CD4-positive, alpha-beta T cell (primary cell): ENCODE measurements at places on chromosomes 6 and 20. TPM values are rescaled to one million over a fixed set of nuclear protein-coding genes. Genes with fewer than 3 reads are reported as not detected.

GRCh38 chr20:55881204-55881603 lies 124.1 kb downstream of the CBLN4 start:
- no peak for DNase-seq
- H3K27me3 ChIP-seq, result no peaks in the 10 kb centered on the region
- H3K36me3 ChIP-seq, result no peaks in the 10 kb centered on the region
- H3K4me3 ChIP-seq, result no peak overlapping the region

DNA sequence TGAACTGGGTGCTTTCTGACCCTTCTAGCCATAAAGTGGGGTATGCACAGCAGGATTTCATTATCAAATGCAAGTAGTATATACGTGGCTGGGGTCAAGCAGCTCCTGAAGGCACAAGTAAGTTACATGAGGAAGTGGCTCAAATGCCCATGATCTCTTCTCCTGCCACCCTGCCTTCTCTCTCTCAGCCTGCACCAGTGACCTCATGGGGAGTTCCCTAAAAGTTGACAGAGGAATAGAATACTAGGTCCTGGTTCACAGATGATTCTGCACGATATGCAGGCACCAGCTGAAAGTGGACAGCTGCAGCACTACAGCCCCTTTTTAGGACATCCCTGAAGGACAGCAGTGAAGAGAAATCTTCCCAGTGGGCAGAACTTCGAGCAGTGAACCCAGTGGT lies 282.0 kb downstream of the BCKDHB start:
- DNase-seq, result no peak
- H3K27me3 ChIP-seq, result no peaks in the 10 kb centered on the region
- H3K4me3 ChIP-seq, result no peak overlapping the region
- H3K4me1 ChIP-seq, result no peaks in the 10 kb centered on the region
- H3K27ac ChIP-seq, result no peak overlapping the region
- no peaks in the 10 kb centered on the region for H3K36me3 ChIP-seq

- H3K4me3 ChIP-seq, result peak overlapping the region; percentile 15
- no peak for DNase-seq
- H3K27me3 ChIP-seq, result no peaks in the 10 kb centered on the region
- no peaks in the 10 kb centered on the region for H3K36me3 ChIP-seq
Measured at GRCh38 chr6:129281168-129281796, 398.3 kb downstream of the LAMA2 start.

The NMBR gene
- total RNA-seq, result not detected

GRCh38 chr6:134078166-134078565 lies 25.7 kb upstream of the SLC2A12 start:
- no peak overlapping the region for H3K4me3 ChIP-seq
- no peaks in the 10 kb centered on the region for H3K27me3 ChIP-seq
- no peak for DNase-seq
- no peaks in the 10 kb centered on the region for H3K36me3 ChIP-seq
- peaks cover 11% of the 10 kb centered on the region for H3K4me1 ChIP-seq

DNA sequence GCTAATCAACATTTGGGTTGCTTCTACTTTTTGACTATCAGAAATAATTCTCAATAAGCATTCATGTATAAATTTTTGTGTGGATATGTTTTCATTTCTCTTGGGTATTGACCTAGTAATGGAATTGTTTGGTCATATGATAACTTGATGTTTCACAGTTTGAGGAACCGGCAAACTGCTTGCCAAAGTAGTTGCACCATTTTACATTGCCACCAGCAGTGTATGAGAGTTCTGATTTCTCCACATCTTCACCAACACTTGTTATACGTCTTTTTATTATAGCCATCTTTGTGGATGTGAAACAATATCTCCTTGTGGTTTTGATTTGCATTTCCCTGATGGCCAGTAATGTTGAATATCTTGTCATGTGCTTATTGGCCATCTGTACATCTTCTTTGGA lies 42.6 kb upstream of the TGM2 start:
- no peak overlapping the region for H3K4me3 ChIP-seq
- no peaks in the 10 kb centered on the region for H3K4me1 ChIP-seq
- no peak for DNase-seq
- no peaks in the 10 kb centered on the region for H3K36me3 ChIP-seq

DNA sequence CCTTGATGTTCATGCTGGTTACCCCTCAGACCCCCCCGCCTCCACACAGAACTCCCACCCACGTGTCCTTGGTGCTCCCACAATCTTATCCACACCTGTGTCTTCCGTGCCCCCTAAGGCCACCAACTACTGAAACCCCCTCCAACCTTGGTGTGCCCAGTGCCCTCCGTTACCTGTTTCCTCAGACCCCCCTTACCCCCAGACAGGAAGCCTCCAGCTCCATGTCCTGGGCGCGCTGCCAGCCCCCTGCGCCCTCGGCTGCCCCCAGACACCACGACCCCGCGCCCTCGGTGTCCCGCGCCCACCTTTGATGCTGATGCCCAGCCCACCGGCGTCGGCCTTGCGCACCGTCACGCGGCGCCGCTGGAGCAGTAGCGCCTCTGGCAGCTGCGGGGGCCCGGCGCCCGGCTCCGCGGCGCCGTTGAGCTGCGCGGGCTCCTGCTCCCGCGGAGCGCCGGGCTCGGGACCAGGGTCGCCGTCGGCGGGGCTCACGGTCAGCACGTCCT lies 504 bp downstream of the SNTA1 start:
- no peaks in the 10 kb centered on the region for H3K36me3 ChIP-seq
- H3K4me3 ChIP-seq, result peak overlapping the region; percentile 90
- peaks cover 25% of the 10 kb centered on the region for H3K4me1 ChIP-seq
- no peak for DNase-seq

DNA sequence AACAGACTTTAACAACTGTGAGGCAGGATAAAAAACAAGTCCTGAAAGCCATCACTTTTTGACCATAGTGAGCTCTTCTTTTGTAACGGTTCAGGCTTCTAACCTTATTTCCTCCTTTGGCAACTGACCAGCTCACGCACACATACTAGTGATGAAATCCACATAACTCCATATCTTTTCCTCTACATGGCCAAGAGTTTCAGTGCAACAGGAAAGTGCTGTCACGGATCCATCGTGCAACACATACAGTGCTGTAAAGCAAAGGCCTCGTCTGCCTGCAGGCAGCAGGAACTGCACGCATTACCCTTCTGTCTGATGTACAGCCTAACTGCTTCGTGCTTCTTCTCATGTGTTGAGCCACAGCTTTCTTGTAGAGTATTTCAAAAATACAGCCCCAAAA lies 108.5 kb downstream of the EPM2A start:
- H3K27me3 ChIP-seq, result no peaks in the 10 kb centered on the region
- H3K27ac ChIP-seq, result no peak overlapping the region
- H3K4me3 ChIP-seq, result no peak overlapping the region
- peaks cover 4% of the 10 kb centered on the region for H3K36me3 ChIP-seq
- no peaks in the 10 kb centered on the region for H3K4me1 ChIP-seq

The SIRPA gene
- 0.64 TPM for total RNA-seq

- no peaks in the 10 kb centered on the region for H3K4me1 ChIP-seq
- no peak for DNase-seq
- H3K4me3 ChIP-seq, result no peak overlapping the region
- H3K27me3 ChIP-seq, result no peaks in the 10 kb centered on the region
Measured at GRCh38 chr6:139600919-139601475, 226.5 kb upstream of the CITED2 start.

GRCh38 chr6:88403486-88403885 lies 237.3 kb upstream of the CNR1 start:
- no peaks in the 10 kb centered on the region for H3K27me3 ChIP-seq
- no peaks in the 10 kb centered on the region for H3K4me1 ChIP-seq
- H3K36me3 ChIP-seq, result no peaks in the 10 kb centered on the region
- no peak overlapping the region for H3K4me3 ChIP-seq
- no peak overlapping the region for H3K27ac ChIP-seq
- no peak for DNase-seq

GRCh38 chr6:35784200-35784599 lies 3.4 kb downstream of the CLPSL1 start:
- H3K4me3 ChIP-seq, result no peak overlapping the region
- no peaks in the 10 kb centered on the region for H3K36me3 ChIP-seq
- no peak overlapping the region for H3K27ac ChIP-seq
- H3K27me3 ChIP-seq, result peaks cover 33% of the 10 kb centered on the region

DNA sequence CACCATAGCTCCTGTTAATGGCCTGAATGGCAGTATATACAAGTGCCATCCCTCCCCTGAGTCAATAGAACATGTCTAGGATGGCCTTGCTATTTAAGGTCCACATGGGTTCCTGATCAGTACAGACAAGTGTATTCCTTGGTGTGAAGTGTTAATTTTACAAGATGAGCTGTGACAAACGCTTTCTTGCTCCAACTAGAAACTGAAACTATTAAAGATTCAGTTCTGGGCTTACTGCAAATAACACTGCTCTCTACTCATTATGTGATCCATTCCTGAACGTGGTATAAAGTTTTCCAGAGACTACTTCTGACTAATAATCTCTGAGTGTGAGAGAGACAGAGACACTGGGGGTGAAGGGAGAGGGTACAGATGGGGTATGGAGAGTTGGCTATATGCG lies 198.0 kb upstream of the FBXL4 start:
- H3K36me3 ChIP-seq, result no peaks in the 10 kb centered on the region
- H3K27ac ChIP-seq, result no peak overlapping the region
- no peak for DNase-seq
- H3K27me3 ChIP-seq, result no peaks in the 10 kb centered on the region

DNA sequence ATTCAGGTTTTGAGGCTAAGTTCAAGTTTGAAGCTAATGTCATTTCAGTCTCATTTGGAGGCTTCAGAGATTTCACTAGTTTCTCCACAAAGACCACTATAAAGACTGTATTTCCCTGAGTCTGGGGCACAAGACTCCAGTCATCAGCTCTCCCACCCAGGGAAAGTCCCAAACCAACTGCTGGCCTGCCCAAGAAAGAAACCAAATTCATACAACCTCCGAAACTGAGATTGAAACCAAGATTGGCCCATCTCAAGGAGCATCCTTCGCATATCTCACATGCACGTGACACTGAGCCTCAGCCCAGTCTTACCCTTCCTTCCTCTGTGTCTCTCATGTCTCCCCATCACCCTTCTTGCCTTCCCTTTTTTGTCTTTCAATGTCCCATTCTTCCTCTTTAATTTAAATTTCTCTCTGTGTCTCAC lies 3.5 kb upstream of the LTA start:
- no peak for DNase-seq
- peak overlapping the region; percentile 78 for H3K27ac ChIP-seq
- H3K27me3 ChIP-seq, result no peaks in the 10 kb centered on the region
- peaks cover 83% of the 10 kb centered on the region for H3K4me1 ChIP-seq
- H3K36me3 ChIP-seq, result peaks cover 10% of the 10 kb centered on the region
